ENCODE measurements at places on chromosomes 2 and 18.
A peak's percentile ranks its signal among the peaks of the same experiment; 100 is the strongest.

GRCh38 chr2:66443186-66443978, 8.5 kb downstream of the MEIS1 start:
- no peak for DNase-seq

- DNase-seq, result no peak
These were observed 101.1 kb downstream of the SLC4A10 start for GRCh38 chr2:161725297-161725696.

DNA sequence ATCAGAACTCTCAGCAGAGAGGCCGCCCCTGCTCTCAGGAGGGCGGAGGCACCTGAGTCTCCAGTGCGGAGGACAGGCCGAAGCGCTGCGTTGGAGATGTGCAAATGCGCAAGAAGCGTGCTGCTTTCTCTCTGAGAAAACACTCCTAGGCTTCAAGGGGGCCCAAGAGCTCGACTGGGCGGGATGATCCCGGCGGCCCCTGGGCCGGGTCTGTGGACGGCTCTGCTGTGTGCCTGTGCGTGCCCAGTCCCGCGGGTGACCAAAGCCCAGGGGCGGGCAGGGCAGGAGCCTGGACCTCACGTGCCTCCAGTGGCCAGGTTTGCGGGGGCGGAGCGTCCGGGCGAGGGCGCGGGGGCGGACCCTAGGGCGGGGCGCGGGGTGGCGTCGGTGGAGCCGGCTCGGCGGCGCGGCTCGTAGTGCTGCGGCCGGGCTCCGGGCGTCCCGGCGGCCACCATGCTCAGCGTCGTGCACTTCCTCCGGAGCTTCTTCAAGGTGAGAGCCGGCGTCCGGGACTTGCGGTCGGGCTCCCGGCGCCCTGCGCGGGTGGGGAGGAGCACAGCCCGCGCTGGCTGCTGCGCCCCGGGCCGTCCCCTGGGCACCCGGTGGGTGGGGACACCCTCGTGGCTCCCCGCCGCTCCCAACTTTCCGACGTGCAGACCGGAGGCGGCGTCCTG, at the start of gene ARHGEF4:
TSS of gene ARHGEF4 (plus strand) at position 414 of the 674 bp plus-strand sequence. CDS start at position 454, 40 bp downstream.
- peak; percentile 50 for DNase-seq

DNA sequence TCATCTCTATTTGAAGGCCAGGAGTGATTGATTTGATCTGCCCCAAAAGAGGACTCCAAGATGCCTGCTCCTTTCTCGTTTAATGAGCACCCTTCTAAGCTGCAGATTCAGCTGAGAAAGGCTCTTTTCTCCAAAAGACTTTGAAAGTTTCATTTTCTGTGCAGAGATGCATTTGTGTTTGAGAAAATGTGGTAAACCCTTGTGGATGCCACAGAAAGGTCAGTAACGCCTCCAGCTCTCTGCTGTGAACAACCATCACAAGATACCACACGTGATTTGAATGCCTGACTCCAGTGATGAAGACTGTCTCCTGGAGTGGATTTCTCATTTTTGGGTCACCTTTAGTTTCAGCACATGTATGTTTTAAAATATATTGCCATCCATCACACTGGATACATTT, 35.0 kb upstream of the CCDC85A start:
- no peak for DNase-seq

GRCh38 chr2:31810200-31810917, 200.4 kb downstream of the MEMO1 start:
- DNase-seq, result no peak

GRCh38 chr2:233448220-233448559, 93.9 kb downstream of the DGKD start:
- DNase-seq, result no peak

DNA sequence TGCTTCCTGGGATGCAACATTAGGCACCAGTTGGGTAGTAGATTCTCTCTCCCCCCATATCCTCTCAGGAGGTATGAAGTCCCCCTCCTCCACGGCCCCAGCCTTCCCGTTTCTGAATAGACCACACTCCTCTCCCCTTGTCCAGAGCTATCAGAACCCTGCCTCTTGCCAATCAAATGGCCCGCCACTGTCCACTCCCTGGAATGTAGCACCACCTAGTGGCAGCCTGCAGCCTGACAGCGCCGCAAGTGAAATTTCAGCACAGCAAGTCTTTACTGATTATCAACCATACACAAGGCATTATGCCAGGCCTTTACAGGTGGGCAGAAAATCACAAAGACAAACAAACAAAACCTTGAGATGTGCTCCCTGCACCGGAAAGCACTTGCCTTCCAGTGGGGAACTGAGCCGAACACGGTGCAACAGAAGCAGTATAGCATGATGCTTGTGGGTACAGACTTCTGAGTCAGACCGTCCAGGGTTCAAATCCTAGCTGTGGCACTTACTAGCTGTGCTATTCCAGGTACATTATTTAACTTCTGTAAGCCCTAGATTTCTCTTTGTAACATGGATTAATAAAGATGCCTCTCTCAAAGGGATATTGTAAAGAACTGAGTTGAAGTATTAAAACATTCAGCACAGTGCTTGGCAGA, 174.0 kb downstream of the SMAD2 start:
- peak; percentile 55 for DNase-seq

GRCh38 chr2:225097035-225097434, 54.8 kb upstream of the DOCK10 start:
- DNase-seq, result no peak

All from germinal center (tissue), 1 donor.